Progenitor cell of endocrine pancreas (in vitro differentiated cells): ENCODE measurements at places on chromosomes 5 and 9. TPM values are rescaled to one million over a fixed set of nuclear protein-coding genes. Genes with fewer than 3 reads are reported as not detected.

STPG3 gene
- not detected in 2 replicates for total RNA-seq

ADGRV1 gene
- total RNA-seq: 82.3 and 87.6 TPM in 2 replicates

SLIT3 gene
- 18.8 and 19.6 TPM in 2 replicates for total RNA-seq

GPRIN1 gene
- total RNA-seq: 5.9 TPM in 2 replicates

ZCCHC9 gene
- 30.6 and 37.1 TPM in 2 replicates for total RNA-seq

KCNIP1 gene
- total RNA-seq: 17.8 and 18.2 TPM in 2 replicates

SLC23A1 gene
- total RNA-seq: 0.20 and 0.48 TPM in 2 replicates

CDH6 gene
- 132 and 173 TPM in 2 replicates for total RNA-seq

C5orf52 gene
- not detected in 2 replicates for total RNA-seq

LCN2 gene
- not detected in 2 replicates for total RNA-seq

FAM114A2 gene
- total RNA-seq: 20.0 and 23.6 TPM in 2 replicates

- no peak for DNase-seq
Observed at GRCh38 chr5:14249258-14250082, 106.3 kb downstream of the TRIO start.

DNA sequence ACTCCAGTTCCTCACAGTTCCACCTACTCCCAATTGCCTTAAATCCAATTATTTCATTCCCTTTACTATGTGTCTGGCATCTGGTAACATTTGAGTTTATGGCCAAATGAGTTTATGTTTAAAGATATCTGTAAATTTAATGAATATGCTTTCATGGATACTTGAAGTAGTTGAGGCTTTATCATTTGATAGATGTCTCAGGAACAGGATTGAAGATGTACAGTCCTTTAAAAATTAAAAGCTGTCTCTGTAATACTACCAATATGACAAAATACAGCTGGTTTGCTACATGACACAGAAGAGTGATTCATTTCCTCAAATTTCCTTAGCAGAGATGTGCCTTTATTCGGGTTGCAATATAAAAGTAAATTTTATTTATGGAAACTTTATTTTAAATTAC, 2326.0 kb upstream of the ACO1 start:
- DNase-seq: no peak

- no peak for DNase-seq
Observed at GRCh38 chr5:141654298-141654697, 3.1 kb upstream of the FCHSD1 start.

GRCh38 chr9:91586282-91586681, 162.7 kb upstream of the NFIL3 start:
- DNase-seq: no peak

DNA sequence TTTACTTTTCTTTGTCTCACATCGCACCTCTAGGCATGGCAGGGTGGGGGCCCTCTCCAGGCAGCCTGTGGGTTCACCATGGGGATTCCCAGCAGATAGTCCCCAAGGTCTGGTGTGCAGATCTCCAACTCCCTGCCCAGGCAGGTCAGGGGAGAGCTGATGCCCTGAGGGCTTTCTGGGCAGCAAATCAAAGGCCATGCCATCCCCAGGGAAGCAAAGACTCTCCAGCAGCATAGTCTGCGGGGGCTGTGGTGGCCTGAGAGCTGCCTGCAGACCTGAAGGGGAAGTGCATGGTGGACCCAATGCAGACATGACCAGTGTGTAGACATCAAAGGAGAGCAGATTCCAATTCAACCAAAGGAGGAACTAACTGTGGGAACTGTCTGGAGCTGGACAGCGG, 7.7 kb downstream of the NEURL1B start:
- no peak for DNase-seq

- DNase-seq: no peak
Observed at GRCh38 chr9:81787747-81788632, 98.6 kb upstream of the TLE1 start.

DNA sequence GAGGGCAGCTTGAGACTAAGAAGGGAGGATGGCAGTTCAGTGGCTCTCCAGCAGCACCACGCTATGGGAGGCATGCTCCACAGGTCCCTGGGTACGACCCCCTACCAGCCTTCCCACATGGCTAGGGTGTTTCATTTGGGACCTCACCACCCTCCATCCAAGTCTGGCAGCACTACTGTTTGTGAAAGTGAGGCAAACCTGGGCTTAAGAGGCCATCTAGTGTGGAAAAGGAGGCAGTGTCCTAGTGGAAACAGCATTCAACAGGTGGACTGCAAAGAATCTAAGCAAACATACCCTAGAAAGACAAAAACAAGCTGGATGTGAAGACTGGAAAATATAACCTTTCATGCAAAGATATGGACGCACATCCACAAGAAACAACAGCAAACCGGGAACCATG, 4.8 kb upstream of the C5orf47 start:
- DNase-seq: no peak

DNA sequence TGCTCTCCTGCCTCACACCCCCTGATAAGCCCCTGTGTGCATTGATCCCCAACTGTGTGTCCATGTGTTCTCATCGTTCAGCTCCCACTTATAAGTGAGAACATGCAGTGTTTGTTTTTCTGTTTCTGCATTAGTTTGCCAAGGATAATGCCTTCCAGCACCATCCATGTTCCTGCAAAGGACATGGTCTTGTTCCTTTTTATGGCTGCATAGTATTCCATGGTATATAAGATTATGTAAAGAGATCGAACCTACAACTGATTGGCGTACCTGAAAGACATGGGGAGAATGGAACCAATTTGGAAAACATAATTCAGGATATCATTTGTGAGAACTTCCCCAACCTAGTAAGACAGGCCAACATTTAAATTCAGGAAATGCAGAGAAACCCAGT, 32.4 kb downstream of the ANKRD33B start:
- DNase-seq: no peak

- DNase-seq: no peak
Observed at GRCh38 chr5:99169309-99169708, 240.5 kb upstream of the CHD1 start.

DNA sequence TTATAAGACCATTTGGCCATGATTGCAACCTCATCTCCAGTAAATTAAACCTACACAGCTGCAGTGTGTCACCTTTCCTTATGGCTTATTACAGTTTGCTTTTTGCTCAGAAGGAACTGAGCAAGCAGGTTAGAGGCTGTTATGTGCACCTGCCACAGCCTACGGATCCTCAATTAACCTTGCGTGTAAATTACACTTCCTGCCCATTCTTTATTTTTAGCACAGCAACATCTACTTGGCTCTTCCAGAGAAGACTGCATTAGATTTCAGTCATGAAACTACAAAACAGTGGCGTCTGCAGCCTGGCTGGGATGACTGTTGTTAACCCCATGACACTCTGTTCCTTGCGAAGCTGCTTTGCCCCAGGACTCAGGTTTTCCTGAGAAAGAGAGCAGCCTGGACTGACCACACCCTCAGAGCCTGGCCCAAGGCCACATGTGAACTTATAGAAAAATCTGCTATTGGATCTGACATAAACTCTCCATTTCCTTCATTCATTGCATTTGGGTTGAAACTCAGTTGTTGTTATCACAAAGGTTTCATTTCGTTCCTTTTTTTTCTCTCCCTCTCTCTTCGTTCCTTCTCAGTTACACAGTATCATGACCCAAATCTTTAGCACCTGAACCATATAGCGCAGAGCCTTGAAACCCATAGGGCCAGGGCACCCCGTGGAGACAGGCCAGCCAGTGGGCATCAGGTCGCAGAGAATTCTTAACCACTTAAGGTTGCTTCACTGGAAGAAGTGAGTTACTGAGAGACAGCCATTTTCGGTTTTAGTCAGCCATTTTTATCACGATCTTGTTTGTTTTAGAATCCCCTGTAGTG, 138.6 kb downstream of the PALM2AKAP2 start:
- no peak for DNase-seq

GRCh38 chr5:175079707-175080106, 355.3 kb downstream of the MSX2 start:
- DNase-seq: no peak

DNA sequence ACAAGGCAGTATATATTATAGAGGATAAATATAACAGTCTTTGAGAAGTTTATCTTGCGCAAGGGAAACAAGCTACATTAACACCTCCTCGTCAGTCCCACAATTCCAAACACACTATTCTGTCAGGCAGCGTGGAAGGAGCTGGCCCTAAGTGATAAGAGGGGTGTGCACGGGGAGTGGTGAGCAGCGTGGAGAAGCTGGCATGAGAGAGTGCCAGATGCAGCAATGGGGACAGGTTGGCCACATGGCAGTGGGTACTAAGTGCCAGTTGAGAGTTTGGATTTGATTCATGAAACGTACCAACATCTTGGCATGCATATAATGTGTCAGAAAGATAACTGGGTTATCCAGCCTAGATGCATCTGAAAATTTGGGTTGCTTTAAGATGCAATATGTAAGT, 460.2 kb downstream of the ICE1 start:
- no peak for DNase-seq

DNA sequence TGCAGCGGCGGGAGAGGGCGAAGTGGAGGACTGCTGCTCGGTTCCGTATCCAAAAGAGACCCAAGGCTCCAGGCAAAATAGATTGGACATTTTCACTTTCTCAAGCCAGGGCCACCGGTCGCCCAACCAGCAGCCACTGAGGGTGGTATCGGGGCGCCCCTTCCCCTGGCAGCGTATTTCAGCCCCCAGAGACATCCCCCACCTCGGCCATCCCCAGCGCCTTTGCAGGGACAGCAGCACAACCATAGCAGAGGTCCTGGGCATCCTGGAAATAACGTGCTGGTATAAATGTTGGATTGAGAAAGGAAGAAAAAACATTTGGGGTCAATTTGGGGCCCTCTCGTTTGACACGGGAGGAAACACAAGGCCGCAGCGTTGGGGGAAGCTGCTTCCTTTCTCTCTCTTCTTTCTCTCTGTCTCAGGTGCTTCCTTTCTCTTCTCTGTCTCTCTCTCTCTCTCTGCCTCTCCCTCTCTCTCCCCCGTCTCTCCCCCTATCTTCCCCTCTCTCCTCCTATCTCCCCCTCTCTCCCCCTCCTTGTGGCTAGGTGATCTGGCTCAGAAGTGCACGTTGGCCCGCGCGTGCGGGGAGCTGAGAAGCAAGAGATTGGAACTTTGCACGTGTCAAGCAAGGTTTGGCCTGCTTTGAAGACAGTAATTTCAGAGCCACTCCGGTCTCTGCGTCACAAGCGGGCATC, 624 bp upstream of the RETREG1 start:
- DNase-seq: no peak

DNA sequence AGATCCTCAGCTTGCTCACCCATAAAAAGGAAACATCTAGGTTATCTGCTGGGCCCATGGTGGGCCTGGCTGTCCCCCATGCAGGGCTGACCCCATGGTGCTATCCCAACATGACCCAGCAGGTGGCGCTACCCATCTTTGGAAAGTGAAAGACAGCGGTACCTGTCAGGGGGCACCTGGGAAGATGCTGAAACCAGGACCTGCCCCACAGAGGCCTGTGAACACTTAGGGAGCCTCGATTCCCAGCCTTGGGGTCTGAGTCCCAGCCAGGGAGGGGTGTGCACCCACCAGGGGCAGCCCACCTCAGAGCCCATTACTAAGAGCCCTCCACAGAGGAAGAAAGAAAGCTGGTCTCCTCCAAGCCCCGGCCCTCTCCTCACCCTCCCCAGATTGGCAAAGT, 46.6 kb upstream of the IPPK start:
- peak; percentile 88 for DNase-seq

DNA sequence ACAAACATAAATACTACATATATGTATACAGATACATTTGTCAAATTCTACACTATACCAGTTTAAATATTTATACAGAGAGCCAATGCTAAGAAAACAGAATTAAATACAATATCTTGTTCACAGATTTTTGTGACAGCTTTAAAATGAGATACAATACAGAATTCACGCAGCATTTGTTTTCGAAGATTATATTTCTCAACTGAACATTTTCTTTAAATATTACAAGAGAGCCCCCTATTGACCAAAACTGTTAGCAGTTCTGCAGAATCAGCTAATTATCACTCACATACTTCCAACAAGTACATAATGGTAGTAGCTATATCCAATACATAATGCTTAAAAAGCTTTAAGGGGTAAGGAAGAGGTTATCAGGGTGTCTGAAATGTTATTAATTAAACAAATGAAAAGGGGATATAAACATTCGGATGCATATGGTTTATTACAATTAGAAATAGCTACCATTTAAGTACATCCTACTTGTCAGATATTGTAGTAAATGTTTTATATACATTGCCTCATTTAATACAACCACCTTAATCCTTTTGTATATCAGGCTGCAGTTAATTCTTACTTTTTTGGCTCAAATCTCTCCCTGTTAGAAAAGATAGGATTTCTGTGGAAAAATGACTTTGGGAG, 31.7 kb downstream of the ZDHHC21 start:
- no peak for DNase-seq

DNA sequence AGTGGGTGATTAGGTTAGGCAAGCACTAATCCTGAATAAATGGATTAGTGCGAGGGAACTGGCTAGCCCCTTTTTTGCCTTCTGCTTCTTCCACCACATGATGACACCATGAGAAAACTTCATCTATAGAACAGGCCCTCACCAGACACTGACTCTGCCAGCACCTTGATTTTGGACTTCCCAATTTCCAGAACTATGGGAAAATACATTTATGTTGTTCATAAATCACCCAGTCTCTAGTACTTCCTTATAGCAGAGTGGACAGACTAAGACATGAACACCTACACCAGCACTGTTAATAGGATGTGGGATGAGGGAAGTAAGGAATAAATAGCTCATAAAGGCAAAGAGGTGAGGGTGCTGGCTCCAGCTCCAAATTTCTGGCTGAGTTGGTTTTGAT, 1.4 kb downstream of the ZNF622 start:
- DNase-seq: no peak

DNA sequence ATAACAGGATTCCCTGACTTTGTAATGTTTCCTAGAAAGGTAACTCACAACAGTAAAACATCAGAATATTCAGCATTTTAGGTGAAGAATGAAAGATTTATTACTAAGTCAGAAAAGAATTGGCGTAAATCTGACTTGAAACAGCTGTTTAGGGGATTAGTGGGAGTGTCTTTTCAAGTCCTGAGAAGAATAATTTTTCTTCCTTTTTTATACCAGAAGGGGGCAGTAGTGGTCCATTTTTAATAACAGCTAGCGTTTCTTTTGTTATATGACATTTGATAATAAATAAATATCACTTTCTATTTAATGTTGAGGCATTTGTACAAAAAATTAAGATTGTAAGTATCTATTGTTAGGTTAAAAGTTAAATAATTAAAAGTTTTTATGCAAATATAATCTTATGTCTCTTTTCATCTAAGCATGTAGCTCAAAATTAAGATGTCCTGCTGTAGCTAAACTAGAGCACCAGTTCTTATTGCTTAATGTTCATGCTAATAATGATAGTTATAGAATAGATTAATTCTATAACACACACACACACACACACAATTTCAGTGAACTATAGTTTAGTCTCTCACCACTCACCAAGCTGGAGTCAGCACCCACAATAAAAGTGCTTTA, 258.7 kb upstream of the ARRDC3 start:
- no peak for DNase-seq

GRCh38 chr9:37514999-37515398, 29.3 kb downstream of the POLR1E start:
- no peak for DNase-seq
